ENCODE measurements at places on chromosomes 7 and 10.

DNA sequence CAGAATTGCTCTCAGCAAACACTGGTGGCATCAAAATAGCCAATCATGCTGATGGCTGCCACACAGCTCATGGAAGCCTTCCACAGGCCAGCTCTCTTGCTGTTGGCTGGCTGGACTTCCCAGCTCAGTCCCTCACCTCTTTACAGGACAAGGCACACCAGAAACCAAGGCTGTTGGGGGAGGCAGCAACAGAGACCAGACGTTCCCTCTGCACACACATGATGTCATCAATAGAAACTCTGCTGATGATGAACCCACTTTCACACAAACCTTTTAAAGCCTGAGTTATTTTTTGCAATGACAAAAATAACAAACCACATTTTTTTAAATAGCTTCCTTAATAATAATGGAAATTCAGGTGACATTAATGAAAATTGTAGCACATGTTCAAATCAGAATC, 300.9 kb upstream of the C7orf33 start:
- no peak for DNase-seq

DNA sequence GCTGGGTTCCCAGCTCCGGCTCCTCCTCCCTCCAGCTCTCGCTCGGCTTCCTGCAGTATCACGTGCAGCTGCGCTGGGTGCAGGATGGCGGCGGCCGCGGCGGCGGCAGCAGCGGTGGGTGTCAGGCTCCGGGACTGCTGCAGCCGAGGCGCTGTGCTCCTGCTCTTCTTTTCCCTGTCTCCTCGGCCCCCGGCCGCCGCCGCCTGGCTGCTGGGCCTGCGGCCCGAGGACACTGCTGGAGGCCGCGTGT, at the start of gene CNNM1:
Gene CNNM1 (plus strand): TSS at position 53 of the 250 bp plus-strand sequence. CDS start 32 bp downstream, at position 85.
- DNase-seq: no peak

DNA sequence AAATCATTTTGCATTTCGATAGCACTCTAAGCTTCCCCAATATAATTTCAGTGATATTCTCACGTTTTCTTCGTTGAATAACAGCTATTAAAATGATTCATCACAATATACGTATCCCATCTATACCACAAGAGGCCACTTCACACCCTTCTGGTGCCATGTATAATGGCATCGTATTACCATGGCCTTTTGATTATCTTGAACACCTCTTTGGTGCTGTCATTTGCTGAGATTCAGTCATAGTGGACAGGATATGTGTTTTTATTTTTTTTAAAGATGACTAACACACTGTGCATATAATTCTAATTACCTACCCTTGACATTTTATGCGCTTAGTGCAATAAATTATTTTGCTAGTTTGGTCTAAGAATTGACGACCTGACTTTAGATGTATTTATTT, 6.7 kb upstream of the INSYN2A start:
- DNase-seq: no peak

DNA sequence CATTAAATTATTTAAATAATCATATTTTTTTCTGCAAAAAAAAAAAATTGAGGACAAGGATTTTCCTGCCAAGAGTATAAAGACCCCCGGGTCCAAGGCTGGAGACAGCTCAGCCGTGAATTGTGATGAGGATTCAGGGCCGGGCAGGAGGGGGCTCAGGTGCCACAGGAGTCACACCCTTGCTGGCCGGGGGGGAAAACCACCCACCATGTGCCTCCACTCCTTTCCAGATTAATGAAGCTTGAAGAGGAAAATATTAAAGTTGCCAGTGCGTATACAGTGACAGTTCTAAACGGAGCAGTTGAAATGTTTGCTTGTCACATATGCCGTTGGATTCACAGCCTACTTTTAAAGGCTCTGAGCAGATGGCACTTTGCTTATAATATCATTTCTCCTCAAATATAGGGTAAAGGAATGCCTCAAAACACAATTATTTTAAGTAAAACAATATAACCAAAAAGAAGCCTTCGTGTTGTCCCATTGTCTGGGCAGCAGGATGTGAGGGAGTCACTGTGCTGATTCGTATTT, 49.6 kb downstream of the ADARB2 start:
- DNase-seq: no peak

GRCh38 chr7:16589881-16590280, 55.7 kb downstream of the ANKMY2 start:
- DNase-seq: peak; percentile 19

DNA sequence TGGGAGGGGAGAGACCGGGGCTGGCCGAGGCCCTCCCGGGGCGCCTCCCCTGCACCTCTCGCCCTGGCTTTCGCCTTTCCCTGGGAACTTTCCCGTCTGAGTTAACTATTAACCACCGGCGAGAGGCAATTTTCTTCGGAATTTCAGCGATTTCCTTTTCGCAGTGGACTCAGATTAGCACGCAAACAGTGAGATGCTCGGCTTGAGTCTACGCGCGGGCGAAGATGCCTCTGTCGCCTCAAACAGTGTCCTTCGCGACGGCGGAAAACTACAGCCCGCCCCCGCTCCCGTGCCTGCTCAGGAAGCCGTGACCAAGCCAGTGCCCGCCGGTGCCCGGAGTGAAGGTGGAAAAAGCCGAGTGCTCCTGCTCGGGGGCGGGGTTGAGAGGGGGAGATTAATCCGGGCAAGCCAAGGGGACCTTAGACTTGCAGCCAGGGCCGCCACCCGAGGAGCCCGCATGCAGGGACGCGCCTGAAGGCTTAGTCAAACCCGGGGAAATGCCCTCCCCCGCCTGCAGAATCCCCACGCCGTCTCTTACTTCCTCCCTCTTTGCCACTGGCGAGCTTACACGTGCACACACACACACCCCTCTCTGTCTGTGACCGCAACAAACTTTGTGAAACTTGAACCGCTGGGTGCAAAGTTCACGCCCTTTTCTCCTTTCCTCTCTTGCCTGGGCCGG, 14.5 kb upstream of the PAX2 start:
- no peak for DNase-seq

DNA sequence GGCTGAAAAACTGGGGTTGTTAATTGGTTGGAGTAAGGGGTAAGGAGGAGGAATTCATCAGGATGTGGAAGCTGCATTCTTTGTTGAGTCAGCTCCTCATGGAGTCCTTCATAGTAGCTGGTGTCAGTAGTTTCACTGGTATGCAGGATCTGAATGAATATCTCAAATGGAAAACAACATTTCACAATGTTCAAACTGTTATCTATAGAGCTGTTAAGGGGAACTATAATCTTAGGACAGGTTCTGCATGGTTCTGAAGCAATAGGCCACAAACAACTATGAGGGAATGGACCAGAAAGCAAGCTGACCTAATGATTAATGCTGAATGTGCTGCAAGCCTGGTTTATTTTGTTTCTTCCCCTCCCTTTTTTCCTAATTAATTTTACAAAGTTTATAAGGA, 225.8 kb downstream of the IPMK start:
- no peak for DNase-seq

- DNase-seq: no peak
Measured at GRCh38 chr7:111997546-111997945, 208.7 kb downstream of the DOCK4 start.

- no peak for DNase-seq
Measured at GRCh38 chr7:15459018-15459615, 102.7 kb downstream of the AGMO start.

- no peak for DNase-seq
Measured at GRCh38 chr7:138542183-138542582, 82.1 kb downstream of the TRIM24 start.

GRCh38 chr10:128814782-128815181, 652.3 kb upstream of the MGMT start:
- no peak for DNase-seq

DNA sequence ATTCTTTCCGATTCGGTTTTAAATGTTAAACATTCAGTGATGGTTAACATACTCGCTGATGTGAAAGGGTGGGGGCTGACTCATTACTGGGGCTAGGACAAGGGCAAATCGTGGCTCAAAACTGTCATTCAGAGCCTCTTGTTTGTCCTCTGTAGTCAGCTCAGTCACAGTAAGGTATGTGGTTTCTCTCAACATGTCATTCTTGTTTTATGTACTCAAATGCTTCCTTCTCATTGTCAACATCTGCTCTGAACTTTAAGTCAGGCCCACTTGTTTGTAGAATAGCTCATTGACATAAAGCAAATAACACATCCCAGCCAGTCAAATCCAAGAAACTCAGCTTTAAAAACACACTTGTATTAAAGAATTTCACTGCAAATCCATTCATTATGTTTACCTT, 7.3 kb downstream of the SLC16A9 start:
- no peak for DNase-seq

- DNase-seq: no peak
Measured at GRCh38 chr7:65809259-65809981, 63.5 kb upstream of the VKORC1L1 start.

DNA sequence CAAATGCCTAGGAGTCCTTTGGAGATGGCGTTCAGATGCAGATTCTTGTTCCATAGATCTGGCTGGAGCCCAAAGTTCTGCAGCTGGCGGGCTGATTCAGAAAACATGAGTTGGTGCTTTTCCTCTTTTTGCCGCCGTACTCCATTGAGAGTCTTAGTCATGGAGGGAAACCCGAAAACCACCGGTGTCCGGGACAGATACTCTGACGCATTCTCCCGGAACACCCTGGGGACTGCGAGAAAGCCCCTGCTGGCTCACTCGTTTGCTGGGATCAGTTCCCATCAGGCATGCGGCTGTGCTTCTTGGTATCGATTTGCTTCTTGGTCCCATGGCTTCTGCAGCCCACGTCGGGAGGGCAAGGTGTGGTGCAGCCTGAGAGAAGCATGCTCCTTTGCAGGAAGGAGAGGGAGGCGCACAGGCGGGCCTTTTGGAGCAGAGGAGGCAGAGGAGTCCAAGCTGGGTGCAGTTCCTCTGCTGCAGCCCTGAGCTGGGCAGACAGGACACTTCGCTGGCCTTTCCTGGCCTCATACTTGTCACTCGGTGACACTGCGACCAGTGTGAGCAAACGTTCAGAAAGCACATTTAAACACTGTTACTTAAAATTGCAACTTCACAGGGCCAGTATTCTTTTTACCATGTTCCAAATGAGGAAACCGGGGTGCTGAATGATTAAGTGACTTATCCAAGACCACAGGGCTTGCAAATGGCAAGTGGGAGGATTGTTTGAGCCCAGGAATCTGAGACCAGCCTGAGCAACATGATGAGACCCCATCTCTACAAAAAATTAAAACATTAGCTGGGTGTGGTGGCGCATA, 30.6 kb upstream of the PFKFB3 start:
- DNase-seq: peak; percentile 86

- DNase-seq: no peak
Measured at GRCh38 chr7:40282858-40283257, 148.1 kb downstream of the SUGCT start.

DNA sequence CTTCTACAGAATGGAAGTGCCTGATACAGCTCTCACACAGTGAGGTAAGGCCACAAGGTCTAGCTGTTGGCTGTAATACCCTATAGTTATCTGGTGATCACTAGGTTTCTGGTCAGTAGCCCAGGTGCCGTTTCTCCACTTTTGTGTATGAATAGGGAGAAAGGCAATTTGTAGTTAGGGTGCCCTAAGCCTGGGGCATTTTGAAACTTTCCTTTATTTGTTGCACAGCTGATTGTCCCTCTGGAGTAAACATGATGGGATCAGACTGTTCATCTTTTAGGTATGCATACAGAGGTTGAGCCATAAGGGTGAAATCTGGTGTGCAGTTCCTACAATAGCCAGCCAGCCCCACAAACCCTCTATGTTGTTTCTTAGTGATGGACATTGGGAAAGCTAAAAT, 112.4 kb downstream of the ANKRD26 start:
- no peak for DNase-seq

DNA sequence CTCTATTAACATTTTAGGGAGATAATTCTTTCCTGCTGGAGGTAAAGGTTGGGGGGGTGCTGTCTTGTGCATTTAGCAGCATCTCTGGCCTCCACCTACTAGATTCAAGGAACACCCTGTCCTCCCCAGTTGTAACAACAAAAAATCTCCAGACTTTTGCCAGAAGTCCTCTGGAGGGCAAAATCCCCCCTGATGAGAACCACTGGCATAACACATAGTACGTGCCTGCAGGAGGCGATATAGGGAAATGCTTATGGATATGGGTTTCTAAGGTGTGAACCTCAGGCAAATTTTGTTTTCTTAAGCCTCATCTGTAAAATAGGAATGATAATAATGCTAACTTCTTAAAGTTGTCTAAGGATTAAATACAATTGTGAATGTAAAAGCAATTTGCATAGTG, 2.9 kb upstream of the OSBPL3 start:
- DNase-seq: no peak

- no peak for DNase-seq
Measured at GRCh38 chr10:28715246-28715645, 37.9 kb downstream of the BAMBI start.

- peak; percentile 31 for DNase-seq
Measured at GRCh38 chr7:2190531-2190930, 42.2 kb downstream of the MAD1L1 start.

- no peak for DNase-seq
Measured at GRCh38 chr7:107660381-107661080, at the start of gene SLC26A4. TSS of gene SLC26A4 (plus strand) at chr7:107660828. CDS start at chr7:107661642, 814 bp downstream.

- DNase-seq: no peak
Measured at GRCh38 chr10:122328676-122329075, 45.8 kb upstream of the PLEKHA1 start.

GRCh38 chr10:59047957-59048618, 128.4 kb upstream of the PHYHIPL start:
- DNase-seq: no peak

DNA sequence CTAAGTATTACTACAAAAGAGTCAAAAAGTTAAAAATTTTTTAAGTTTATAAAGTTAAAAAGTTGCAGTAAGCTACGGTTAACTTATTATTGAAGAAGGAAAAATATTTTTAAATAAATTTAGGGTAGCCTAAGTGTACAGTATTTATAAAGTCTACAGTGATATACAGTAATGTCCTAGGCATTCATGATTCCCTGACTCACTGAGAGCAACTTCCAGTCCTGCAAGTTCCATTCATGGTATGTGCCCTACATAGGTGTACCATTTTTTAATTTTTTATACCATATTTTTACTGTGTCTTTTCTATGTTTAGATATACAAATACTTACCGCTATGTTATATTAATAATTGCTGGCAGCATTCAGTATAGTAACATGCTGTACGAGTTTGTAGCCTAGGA, 92.3 kb downstream of the CTNNA3 start:
- no peak for DNase-seq

DNA sequence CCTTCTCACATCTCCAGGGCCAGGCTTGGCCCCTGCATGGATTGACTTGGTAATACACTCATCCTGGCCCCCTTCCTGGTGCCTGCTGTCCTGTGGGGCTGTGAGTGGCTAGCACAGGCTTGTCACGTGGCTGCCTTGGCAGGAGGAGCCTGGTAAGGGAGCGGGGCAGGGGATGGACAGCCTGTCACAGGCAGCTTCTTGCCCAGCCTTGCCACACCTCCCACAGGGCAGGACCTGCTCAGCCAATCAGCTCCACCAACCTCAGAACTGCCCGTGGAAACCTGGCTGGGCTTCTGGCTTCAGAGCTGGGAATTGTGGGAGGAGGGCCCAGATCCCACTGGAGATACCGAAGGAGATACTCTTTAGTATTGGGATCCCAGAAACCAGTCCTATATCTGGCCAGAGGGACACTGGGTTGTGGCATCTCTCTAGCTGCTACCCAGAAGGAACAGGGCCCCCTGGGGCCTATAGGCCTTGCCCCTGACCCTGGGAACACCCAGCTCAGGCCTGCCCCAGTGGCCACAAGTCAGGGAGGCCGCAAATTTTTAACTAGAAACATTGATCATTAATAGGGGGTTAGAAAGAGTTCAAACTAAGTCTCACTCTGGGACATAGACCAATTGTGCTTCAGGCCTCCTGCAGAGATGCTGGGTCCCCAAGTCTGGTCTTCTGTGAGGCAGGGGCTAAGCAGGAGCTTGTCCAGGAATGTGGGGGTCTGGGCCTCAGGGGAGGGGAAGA, at the start of gene HOGA1:
Gene HOGA1 (plus strand): TSS at position 330 of the 738 bp plus-strand sequence. CDS start 315 bp downstream, at position 645.
- DNase-seq: no peak

GRCh38 chr7:137968890-137969289, 33.0 kb downstream of the CREB3L2 start:
- no peak for DNase-seq

- DNase-seq: no peak
Measured at GRCh38 chr7:115135769-115136410, 214.0 kb downstream of the MDFIC start.

All from fibroblast of skin of left biceps (primary cell).